Large intestine (tissue), 12 donors: ENCODE measurements at places on chromosomes 2 and 18.

GRCh38 chr2:232447638-232448303, 8.2 kb upstream of the ALPI start:
- H3K36me3 ChIP-seq: no peaks in the 10 kb centered on the region
- peaks cover 20% of the 10 kb centered on the region for H3K4me1 ChIP-seq
- peak overlapping the region; percentile 86 for H3K27ac ChIP-seq
- H3K27me3 ChIP-seq: no peaks in the 10 kb centered on the region

GRCh38 chr2:111537078-111537655, 346.8 kb downstream of the ANAPC1 start:
- no peak overlapping the region for H3K27ac ChIP-seq
- no peak for DNase-seq
- H3K27me3 ChIP-seq: no peaks in the 10 kb centered on the region
- H3K4me1 ChIP-seq: peaks cover 9% of the 10 kb centered on the region

DNA sequence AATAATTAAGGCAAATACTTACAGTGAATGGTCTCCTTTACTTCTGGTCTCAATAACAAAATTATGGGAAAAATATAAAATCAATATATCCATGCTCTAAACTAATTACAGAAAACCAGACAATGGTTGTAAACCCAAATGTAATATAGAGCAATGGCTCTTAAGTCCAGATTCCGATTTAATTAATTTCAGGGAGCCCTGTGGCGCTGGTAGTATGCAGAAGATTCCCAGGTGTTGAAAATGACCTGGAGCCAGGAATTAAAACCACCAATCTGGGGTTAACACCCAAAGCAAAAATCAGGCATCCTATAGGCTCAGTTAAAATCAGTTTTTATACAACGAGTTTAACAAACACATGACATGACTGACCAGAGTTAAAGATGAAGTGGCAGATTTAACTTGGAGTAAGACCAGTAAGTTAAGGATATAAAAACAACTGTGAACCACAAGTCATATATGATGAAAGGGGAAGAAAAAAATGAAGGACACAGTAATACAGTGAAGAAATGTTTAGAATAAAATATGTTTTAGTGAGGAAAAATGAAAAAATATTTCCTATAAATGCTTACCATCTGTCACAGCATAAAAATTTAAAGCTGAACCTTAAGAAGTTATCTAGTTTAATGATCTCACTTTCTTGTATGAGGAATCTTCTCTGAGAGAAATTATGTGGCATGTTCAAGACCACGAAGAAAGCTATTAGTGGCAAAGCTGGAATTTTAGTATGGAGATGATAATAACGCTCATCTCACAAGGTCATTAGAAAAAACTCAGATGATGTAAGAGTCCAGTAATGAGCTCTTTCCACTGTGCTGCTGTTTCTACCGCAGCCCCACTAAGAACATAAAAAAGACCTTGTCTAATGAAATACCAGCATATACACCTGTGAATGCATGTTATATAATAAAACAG, 45.8 kb upstream of the FLACC1 start:
- DNase-seq: peak; percentile 45
- H3K4me1 ChIP-seq: peaks cover 28% of the 10 kb centered on the region
- peaks cover 5% of the 10 kb centered on the region for H3K36me3 ChIP-seq
- no peaks in the 10 kb centered on the region for H3K27me3 ChIP-seq
- H3K4me3 ChIP-seq: no peak overlapping the region

DNA sequence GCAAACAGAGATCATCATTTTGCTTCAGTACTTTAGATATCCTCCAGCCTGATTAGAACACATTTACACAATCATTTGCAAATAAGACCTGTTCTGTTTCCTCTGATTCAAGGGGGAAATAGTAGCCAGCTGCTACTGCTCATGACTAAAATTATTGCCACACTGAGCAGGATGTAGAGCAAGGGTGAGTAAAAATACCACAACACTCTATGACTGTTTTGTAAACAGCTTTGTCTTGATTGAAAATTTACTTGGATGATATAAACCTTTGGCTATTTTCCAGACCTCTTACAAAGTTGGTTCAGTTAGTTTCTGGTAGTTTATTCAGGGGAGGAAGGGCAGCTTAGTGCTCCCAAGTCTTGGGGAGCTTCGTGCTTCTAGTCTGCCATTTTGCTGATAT, 286.4 kb upstream of the CNTNAP5 start:
- H3K36me3 ChIP-seq: no peaks in the 10 kb centered on the region
- no peak for DNase-seq
- no peak overlapping the region for H3K4me3 ChIP-seq
- no peaks in the 10 kb centered on the region for H3K27me3 ChIP-seq

DNA sequence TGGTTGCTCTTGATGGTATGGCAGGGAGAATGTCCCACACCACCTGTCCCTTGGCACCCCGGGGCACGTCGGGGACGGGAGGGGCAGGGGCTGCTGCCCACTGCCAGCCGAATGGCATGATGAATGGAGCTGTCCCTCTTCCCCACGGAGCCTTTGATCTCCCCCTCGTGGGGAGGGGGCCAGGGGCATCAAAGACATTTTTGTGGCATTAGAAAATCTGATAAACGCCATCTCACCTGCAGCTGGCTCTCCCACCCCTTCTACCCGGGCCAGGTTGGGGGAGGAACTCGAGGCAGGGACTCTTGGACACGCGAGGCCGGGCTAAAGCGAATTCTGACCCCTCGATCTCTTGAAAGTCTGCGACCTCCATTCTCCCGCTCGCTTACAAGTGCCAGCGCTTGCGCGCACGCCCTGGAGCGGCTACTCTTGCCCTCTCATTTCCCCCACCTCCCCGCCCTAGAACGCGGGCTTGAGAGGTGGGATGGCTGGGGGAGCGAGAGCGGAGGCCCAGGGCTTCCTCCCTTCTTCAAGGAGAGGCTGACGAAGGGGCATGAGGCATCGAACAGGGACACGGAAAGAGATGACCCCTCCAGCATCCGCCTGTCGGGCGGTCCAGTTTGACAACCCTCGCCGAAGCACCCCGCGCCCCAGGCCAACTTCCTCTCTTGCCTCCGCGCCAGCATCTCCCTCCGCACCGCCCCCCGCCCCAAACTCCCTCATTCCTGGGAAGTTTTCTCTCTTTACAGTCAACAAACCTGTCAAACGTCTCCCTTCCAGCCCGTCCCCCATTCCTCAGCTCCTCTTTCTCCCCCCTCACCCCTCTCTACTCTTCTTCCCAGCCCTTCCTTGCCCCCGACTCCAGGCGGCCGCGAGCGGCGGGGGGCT, 692 bp upstream of the WNT6 start:
- H3K27me3 ChIP-seq: peaks cover 92% of the 10 kb centered on the region
- H3K36me3 ChIP-seq: no peaks in the 10 kb centered on the region
- H3K27ac ChIP-seq: no peak overlapping the region
- H3K4me1 ChIP-seq: peaks cover 6% of the 10 kb centered on the region
- no peak overlapping the region for H3K4me3 ChIP-seq

- H3K4me1 ChIP-seq: no peaks in the 10 kb centered on the region
- H3K27ac ChIP-seq: no peak overlapping the region
- H3K4me3 ChIP-seq: no peak overlapping the region
- DNase-seq: peak; percentile 29
Measured at GRCh38 chr18:56575819-56576663, 62.4 kb downstream of the TXNL1 start.

DNA sequence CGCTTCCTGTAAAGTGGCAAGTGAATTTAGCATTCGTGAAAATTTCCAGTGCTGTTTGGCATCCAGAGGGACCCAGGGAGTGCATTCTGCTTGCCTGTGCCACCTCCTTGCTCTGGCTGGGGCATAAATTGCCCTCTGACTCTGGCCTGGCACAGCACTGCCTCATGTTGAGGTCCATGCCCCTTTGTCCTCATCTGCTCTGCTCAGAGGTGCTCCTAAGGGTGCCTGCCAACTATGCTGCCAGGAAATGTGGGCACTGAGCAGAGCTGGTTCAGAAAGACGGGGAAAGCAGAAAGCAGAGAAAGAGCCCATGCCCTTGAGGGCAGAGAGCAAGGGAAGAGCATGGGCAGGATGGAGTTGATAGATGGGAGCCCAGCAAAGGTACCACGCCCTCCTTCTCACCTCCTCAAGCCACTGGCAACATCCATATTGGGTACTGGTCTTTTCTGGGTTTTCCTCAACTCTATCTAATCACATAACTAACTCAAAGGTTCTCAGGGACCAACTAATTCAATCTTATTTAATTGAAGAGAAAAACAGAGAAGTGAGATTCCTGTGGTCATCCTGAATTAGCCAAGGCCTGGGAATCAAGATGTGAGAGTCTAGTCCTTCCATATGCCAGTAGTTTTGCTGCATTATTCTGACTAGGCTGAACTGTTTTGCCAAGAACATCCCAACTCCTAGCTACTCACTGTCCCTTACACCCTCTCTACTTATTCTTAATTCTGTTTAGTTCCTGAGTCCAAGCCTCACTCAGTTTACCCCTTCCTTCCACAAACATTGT, 441.5 kb upstream of the TNP1 start:
- H3K4me1 ChIP-seq: no peaks in the 10 kb centered on the region
- H3K36me3 ChIP-seq: no peaks in the 10 kb centered on the region
- no peak overlapping the region for H3K4me3 ChIP-seq
- H3K27me3 ChIP-seq: peaks cover 2% of the 10 kb centered on the region
- DNase-seq: no peak

DNA sequence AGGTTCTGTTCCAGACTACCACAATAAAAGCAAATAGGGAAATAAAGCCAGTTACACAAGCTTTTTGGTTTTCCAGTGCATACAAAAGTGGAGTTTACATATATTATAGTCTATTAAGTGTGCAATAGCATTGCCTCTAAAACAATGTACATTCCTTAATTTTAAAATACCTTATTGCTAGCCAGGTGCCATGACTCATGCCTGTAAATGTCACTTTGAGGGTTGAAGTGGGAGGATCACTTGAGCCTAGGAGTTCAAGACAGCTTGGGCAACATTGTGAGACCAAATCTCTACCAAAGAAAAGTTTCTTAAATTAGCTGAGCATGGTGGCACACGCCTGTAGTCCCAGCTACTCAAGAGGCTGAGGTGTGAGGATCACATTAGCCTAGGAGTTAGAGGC, 52.9 kb upstream of the IMP4 start:
- no peaks in the 10 kb centered on the region for H3K4me1 ChIP-seq
- H3K27ac ChIP-seq: no peak overlapping the region
- H3K4me3 ChIP-seq: no peak overlapping the region
- H3K36me3 ChIP-seq: no peaks in the 10 kb centered on the region
- H3K27me3 ChIP-seq: peaks cover 3% of the 10 kb centered on the region

GRCh38 chr2:204386668-204387067, 158.6 kb upstream of the PARD3B start:
- no peak for DNase-seq
- no peak overlapping the region for H3K4me3 ChIP-seq
- no peak overlapping the region for H3K27ac ChIP-seq
- no peaks in the 10 kb centered on the region for H3K27me3 ChIP-seq
- H3K4me1 ChIP-seq: no peaks in the 10 kb centered on the region

- no peaks in the 10 kb centered on the region for H3K27me3 ChIP-seq
- H3K27ac ChIP-seq: peak within 1 kb of the TSS; percentile 89
- H3K36me3 ChIP-seq: no peaks in the 10 kb centered on the region
Measured at GRCh38 chr2:119544075-119544938, at the start of gene CFAP221. Gene CFAP221 (plus strand): TSS chr2:119544449. CDS start chr2:119546132, 1,683 bp downstream.

GRCh38 chr18:58908006-58908405, 43.3 kb downstream of the ZNF532 start:
- H3K4me3 ChIP-seq: no peak overlapping the region
- H3K36me3 ChIP-seq: peaks cover 13% of the 10 kb centered on the region
- H3K27me3 ChIP-seq: no peaks in the 10 kb centered on the region

GRCh38 chr2:73293534-73294171, at the start of gene EGR4:
Gene EGR4 (minus strand): TSS chr2:73293548. CDS start chr2:73293317, 231 bp downstream.
- peak; percentile 51 for DNase-seq
- peaks cover 87% of the 10 kb centered on the region for H3K27me3 ChIP-seq
- H3K36me3 ChIP-seq: no peaks in the 10 kb centered on the region
- H3K27ac ChIP-seq: no peak within 1 kb of the TSS
- peaks cover 7% of the 10 kb centered on the region for H3K4me1 ChIP-seq
- peak within 1 kb of the TSS; percentile 25 for H3K4me3 ChIP-seq
